Osteocyte (in vitro differentiated cells): ENCODE measurements at places on chromosomes 5 and 9. TPM values are rescaled to one million over a fixed set of nuclear protein-coding genes. Genes with fewer than 3 reads are reported as not detected.

DNA sequence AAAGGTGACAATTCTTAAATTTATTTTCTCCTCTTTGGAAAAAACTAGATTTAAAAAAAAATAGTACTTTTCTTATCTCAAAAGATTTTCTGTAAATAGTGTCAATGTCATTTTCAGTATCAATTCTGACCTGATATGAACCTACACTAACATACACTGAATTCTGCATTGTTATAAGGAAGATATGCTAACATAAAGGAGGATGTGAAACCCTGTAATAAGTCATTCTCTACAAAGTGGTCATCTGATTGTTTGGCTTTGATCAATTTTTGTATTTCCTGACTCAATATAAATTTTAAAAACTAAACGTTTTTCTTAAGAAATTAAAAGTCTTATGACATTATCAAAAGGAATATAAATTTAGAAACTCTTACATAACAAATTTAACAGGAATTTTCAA, 233.6 kb upstream of the EDIL3 start:
- no peak for DNase-seq

DNA sequence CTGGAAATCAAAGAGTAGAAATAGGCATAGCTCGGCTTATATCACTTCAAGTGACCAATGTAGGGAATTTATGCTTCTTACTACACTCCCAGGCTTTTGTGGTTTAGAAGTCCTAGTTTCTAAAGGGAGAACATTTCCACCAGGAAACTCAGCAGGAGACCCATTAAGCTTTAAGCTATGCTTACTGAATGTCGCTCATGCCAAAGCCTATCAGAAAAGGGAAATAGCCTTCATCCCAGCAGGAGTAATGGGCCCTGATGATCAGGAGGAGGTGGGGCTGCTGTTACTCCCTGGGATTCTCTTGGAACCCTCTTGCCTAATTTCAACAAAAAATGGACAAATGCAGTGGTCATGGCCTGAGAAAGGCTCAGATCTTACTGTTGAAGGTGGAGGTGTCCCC, 54.5 kb upstream of the SEMA6A start:
- DNase-seq, result no peak

- no peak for DNase-seq
Measured at GRCh38 chr5:138829341-138829740, 45.8 kb downstream of the LRRTM2 start.

CTXN3 gene
- not detected in 2 replicates for total RNA-seq

TMEM174 gene
- not detected in 2 replicates for total RNA-seq
